ENCODE measurements at places on chromosomes 6 and 20. TPM values are rescaled to one million over a fixed set of nuclear protein-coding genes. Genes with fewer than 3 reads are reported as not detected.
A peak's percentile ranks its signal among the peaks of the same experiment; 100 is the strongest.

The HLA-DOB gene
- 0.69 TPM for total RNA-seq

The MOCS1 gene
- total RNA-seq, result 20.1 TPM

The C6orf15 gene
- not detected for total RNA-seq

The SLC22A16 gene
- total RNA-seq, result not detected

The KIAA0408 gene
- total RNA-seq, result 6.8 TPM

The IRF4 gene
- 2.9 TPM for total RNA-seq

The TMEM63B gene
- 71.8 TPM for total RNA-seq

The MMP24OS gene
- total RNA-seq, result 123 TPM

The SASH1 gene
- 24.3 TPM for total RNA-seq

The DAAM2 gene
- total RNA-seq, result 12.5 TPM

The PTCRA gene
- 0.37 TPM for total RNA-seq

The SLC22A1 gene
- 8.9 TPM for total RNA-seq

The POU5F1 gene
- 9.7 TPM for total RNA-seq

The RBM24 gene
- 4.2 TPM for total RNA-seq

The CCDC170 gene
- total RNA-seq, result 0.69 TPM

GRCh38 chr6:1762203-1762602 is 152.5 kb downstream of the FOXC1 start:
- peak; percentile 76 for DNase-seq

DNA sequence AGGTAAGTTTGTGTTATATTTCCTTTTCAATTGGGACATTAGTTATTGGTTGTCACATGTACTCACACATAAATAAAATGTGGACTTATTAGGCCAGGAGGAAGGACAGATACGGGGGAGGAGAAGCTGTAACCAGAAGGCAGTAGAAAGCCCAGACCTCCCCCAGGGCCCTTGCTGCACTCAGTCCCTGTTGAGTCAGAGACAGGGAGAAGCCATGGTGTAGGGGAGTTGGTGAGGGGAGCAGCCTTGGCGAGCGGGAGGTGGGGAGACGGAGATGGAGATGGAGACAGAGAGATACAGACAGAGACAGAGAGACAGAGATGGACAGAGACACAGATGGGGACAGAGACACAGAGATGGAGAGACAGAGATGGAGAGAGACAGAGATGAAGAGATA is 263.2 kb downstream of the DLL1 start:
- DNase-seq, result no peak

DNA sequence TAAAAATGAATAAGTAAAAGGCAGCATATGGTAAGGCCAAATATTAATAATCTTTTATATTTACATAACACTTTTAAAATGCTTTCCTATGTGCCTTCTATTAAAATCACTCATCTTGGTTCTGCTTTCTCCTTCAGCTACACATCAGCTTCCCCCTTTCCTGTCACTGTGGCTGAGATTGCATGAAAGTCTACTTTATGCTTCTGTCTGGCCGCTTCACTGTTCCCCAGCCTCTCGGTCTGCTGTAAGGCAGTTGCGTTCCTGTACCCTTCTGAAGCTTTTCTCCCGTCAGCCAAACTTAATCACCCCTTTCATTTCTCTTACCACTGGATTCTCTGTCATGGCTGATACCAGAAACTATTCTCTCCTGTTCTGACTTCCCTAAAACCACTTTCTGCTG is 34.6 kb downstream of the SOX4 start:
- no peak for DNase-seq

DNA sequence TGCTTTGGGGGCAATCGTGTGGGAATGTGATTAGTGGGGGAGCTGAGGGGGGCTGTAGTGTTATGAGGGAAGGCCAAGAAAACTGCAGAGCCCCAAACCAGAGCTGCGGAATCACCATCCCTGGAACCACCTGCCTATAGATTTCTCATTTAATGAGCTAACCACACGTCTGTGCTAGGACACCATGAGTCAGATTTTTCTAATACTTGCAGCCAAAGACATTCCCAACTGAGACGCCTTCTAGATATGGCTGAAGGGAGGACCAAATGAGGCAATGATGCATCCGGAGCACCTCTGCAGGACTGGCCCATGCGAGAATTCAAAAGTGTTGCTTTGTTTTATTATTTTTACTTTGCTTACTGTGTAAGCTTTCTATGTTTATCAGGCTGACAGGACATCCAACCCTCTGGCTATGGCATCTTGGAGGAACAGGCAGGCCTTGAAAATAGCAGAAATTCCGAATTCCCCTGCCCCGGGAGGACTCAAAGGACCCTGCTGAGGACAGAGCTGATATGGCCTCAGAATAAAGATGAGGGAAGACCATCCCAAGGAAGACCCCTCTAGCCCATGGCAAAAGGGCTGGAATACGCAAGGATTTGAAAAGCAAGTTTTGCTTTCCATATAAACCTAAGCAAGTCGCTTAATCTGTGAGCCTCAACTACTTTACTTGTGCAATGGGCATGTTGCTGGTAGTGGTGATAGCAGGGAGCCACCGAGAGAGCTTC is 3.1 kb upstream of the PTGIS start:
- no peak for DNase-seq

GRCh38 chr20:32635764-32636163 is 38.0 kb downstream of the C20orf203 start:
- DNase-seq, result no peak

GRCh38 chr6:148405894-148406293 is 63.3 kb downstream of the SASH1 start:
- DNase-seq, result no peak

GRCh38 chr20:63697868-63698545 is 1.6 kb downstream of the TNFRSF6B start:
- DNase-seq, result no peak

GRCh38 chr6:31879901-31880300 is 1.1 kb upstream of the SLC44A4 start:
- DNase-seq, result no peak

GRCh38 chr20:7696311-7696710 is 243.9 kb downstream of the HAO1 start:
- DNase-seq, result no peak

GRCh38 chr6:119728220-119728750 is 378.7 kb upstream of the MAN1A1 start:
- DNase-seq, result no peak

DNA sequence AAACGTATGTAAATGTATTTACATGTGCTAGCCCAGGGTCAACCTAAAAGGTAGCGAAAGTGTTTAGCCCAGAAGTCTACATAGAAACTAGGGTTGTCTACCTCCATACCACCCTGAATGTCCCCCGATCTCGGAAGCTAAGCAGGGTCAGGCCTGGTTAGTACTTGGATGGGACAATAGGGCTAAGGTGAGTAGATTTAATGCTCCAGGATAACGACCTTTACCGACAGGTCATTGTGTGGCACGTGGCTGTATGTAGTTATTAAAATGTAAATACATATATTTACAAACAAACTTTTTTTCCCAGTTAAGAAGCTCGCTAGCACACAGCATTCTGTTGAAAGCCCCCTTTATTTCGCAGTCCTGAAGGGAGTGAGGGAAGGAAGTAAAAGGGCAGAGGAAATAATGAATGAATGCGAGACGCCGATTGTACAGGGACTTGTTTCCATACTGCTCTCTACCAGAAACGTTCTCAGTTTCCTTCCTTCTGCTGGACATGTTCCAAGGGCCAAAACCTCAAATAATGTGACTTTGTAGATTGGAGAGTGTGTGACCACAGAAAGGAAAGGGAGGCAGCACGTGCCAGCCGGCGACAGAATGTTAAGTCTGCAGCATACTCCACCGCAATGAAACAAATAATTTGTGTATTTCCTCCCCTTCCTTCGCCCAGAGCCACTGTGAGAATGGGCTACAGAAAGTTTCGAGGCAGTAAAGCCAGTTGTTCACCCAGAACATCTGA is 612 bp downstream of the ADAT2 start:
- DNase-seq, result peak; percentile 11

GRCh38 chr6:108622641-108623298 is 62.1 kb downstream of the FOXO3 start:
- peak; percentile 36 for DNase-seq

DNA sequence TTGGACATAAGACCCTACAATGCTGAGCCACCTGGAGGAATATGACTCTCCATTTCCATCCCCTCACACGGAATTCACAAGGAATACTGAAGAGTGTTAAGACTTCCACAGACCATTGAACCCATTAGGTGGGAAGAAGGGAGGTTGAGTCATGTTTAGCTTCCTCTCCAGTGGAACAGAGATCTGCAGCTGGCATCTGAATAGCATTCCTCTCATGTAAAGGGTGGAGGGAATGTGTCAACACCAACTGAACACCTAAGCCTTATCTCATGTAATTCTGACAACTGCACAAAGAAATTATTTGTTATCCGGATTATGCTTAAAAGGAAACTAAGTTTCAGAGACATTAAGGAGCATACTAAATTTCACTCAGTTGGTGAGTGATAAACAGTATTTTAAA is 705.9 kb downstream of the MAFB start:
- DNase-seq, result no peak

DNA sequence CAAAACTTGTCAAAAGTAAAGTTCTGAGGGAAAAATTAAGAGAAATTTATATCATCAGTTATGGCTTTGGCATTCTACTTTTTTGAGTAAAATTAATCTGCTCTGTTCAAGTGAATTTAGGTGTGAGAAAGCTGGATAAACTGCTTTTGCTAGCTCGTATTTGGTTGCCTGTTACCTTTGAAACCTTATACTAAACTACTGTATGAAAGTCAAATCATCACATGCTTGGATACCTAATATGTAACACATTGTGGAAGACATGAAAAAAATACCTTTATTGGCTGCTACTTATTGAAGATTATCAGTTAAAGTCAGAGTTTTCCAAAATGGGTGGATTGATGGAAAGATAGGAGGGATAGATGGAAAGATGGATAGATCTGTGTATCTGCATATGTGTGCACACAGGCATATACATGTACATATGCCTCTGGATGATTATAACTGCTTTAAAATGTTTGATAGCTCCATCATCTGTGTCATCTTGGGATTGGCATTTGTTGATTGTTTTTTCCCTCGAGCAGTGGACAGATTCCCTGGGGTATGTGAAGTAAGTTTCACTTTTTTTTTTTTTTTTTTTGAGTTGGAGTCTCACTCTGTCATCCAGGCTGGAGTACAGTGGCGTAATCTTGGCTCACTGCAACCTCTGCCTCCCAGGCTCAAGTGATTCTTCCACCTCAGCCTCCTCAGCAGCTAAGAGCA is 24.3 kb downstream of the SCAF8 start:
- DNase-seq, result no peak

GRCh38 chr6:36752187-36752885 is 54.7 kb downstream of the RAB44 start:
- no peak for DNase-seq

GRCh38 chr20:25126204-25127029 is 44.5 kb upstream of the VSX1 start:
- no peak for DNase-seq

GRCh38 chr6:2108700-2109306 is 136.6 kb downstream of the GMDS start:
- DNase-seq, result no peak

GRCh38 chr6:7675353-7675945 is 50.5 kb upstream of the BMP6 start:
- DNase-seq, result no peak

GRCh38 chr20:8662433-8662954 is 406.4 kb upstream of the PLCB4 start:
- no peak for DNase-seq

DNA sequence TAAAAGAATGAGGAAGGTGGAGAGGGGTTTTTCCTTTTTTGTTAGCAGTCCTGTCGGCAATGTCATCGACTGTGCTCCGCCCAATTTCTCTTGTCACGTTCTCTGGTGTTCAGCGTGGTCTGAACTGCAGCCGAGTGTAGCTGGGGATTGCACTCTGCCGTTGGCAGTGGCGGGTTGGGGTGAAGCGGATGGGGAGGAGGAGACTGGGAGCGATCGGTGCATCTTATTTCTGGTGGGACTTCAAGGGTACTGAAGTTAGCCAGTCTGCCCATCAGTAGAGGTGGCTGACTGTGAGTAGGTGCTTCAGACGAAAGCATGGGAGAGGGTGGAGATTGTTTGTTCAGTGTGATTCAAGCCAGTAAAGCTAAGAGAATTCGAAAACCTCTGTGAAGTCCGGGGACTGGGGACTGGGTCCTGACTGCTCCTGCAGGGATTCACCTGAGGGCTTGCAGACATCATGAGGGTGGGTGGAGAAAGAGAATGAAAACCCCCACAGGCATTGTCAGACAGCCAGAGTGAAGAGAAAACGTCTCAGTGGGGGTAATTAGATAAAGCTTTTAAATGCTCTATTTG is 5.1 kb downstream of the RREB1 start:
- no peak for DNase-seq

DNA sequence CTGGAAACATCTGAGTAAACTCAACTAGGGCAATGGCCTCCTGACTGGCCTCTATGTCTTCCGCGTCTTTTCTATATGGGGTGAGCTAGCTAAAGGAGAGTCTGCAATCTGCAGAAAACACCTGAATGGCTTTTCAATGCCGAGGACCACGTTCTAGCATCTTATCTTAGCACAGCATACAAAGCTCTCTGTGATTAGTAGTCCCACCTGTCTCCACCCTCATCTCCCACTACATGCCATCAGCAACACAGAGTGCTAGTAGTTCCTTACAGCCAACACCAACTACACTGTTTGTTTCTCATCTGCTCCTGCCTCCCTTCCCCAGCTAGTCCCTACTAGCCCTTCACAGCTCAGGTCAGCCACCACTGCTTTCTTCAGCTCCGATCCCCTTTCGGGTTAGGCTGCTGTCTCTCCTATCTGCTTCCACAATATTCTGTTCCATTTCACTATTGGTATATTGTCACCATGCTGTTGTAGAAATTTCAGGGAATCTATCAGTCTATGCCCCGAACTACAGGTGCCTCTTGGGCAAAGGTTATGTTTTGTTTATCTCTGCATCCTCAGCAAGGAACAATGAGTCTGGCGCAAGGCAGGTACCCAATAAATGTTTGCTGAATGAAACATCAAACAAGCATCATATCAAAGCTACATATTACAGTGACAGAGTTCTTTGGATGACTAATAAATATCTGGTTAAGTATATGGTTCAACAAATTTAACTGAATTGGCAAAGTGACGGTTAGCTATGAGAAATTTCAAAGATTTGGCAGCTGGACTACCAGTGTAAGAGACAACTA is 12.2 kb downstream of the LYRM4 start:
- no peak for DNase-seq

DNA sequence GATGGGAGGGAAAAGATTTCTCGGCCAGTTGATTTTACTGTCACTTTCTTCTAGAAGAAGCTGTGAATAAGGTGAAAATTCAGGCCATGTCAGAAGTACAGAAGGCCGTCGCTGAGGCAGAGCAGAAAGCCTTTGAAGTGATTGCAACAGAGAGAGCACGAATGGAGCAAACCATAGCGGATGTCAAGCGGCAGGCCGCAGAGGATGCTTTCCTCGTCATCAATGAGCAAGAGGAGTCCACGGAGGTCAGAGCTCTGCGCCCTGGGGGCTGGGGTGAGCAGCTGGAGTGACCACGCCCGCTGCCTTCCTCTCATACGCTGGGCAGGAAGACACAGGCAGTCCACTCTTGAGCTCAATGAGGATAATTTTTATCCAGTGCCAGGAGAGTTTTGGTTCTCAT is 21.8 kb upstream of the C20orf144 start:
- DNase-seq, result no peak

- no peak for DNase-seq
Observed at GRCh38 chr20:57902473-57902872, 192.7 kb upstream of the PMEPA1 start.

All from mucosa of gallbladder (tissue), 1 donor.